ENCODE measurements at places on chromosomes 11 and 22.

GRCh38 chr22:47657224-47657623, 894.8 kb downstream of the TBC1D22A start:
- no peak for DNase-seq

- no peak for DNase-seq
These were observed 174.0 kb downstream of the SPON1 start for GRCh38 chr11:14136561-14136960.

DNA sequence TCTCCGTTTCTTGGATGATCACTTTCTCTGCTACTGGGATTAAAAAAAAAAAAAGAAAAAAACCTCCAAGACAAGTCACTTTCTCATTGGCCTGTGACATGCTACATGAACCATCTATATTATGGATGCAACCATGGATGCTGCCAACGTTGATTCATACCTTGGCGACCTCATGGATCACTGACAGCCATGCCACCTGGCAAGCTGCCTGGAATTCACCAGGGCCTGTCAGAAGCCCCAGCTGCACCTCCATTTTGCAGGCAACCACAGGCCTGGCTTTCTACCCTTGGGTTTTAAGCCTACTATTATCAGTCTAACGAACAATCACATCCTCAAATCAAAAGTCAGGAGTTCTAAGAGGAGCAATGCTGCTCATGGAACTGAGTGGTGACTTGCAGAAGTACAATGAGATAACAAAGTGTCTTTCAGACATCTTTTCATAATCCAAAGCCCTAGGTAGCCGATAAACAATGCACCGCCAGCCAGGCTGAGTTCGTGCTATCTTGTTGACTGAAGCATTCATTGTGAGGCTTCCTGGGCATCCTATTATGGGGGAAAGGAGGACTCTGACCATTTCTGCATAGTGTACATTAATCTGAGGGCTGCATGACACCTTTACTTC, 48.0 kb upstream of the CADM1 start:
- no peak for DNase-seq

DNA sequence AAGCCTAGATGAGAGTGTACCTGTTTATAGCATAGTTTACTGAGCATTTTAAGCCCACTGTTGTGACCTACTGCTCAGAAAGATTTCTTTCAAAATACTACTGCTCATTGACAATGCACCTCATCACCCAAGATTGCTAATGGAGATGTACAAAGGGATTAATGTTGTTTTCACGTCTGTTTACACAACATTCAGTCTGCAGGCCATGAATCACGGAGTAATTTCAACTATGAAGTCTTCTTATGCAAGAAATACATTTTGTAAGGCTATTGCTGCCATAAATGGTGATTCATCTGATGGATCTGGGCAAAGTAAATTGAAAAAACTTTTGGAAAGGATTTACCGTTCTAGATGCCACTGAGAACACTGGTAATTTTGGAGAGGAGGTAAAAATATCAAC, 112.9 kb downstream of the KIF18A start:
- no peak for DNase-seq

DNA sequence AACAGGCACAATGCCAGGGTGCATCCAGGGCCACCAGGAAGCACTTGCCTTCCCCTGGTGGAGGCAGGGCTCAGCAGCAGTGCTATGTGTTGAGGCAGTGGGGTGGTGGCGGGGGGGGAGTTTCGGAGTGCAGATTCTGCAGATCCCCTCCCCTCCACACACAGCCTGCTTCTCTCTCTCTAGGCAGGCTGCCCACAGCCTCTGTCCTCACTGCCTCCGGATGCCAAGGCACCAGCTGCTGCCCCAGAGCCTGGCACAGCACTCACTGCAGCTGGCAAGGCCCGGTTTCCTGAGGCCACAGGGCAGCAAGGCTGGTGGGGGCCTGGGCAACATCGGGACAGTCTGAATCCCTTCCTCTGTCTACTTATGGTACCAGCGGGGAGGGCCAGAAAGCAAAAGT, 35.8 kb downstream of the NRXN2 start:
- no peak for DNase-seq

GRCh38 chr11:118227865-118228785, 3.3 kb upstream of the JAML start:
- DNase-seq: peak; percentile 59

DNA sequence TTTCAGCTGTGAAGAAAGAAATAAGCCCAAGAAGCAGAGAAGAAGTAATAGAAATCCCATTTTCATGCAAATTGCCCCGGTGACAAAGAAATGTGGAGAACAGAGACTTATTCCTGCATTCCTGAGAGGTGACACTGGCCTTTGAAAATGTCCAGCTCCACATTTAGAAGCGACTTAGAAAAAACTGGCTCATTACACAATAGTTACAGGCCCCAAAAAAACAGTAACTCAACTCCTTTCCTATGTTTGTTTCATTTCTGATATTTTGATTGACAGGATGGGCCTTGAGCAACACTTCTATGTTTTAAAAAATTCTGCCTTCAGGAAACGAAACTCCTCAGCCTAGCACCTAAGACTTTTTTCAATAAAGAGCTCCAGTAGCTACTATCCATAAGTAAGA, 726.9 kb upstream of the TENM4 start:
- DNase-seq: no peak

DNA sequence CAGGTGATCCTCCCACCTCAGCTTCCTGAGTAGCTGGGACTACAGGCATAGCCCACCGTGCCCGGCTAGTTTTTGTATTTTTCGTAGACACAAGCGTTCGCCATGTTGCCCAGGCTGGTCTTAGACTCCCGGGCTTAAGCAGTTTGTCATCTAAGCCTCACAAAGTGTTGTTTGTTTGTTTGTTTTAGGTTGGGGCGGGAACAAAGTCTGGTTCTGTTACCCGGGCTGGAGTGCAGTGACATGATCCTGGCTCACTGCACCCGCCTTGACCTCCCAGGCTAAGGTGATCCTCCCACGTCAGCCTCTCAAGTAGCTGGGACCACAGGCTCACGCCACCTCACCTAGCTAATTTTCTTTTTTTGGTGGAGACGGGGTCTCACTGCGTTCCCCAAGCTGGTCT, 12.6 kb downstream of the IRF7 start:
- no peak for DNase-seq

DNA sequence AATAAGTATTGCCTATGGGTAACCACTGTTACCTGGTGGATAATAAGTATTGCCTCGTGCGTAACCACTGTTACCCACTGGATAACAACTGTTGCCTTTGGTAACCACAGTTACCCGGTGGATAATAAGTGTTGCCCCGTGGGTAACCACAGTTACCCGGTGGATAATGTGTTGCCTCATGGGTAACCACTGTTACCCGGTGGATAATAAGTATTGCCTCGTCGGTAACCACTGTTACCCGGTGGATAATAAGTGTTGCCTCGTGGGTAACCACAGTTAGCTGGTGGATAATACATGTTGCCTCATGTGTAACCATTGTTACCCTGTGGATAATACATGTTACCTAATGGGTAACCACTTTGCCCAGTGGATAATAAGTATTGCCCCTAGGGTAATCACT, 9.8 kb upstream of the NXPE4 start:
- no peak for DNase-seq

GRCh38 chr11:69869311-69869939, 50.2 kb upstream of the FGF3 start:
- no peak for DNase-seq

- DNase-seq: no peak
These were observed 284.4 kb downstream of the LUZP2 start for GRCh38 chr11:24781288-24781687.

All from GM12864 (cell line).